ENCODE measurements at places on chromosomes 5 and 9.

DNA sequence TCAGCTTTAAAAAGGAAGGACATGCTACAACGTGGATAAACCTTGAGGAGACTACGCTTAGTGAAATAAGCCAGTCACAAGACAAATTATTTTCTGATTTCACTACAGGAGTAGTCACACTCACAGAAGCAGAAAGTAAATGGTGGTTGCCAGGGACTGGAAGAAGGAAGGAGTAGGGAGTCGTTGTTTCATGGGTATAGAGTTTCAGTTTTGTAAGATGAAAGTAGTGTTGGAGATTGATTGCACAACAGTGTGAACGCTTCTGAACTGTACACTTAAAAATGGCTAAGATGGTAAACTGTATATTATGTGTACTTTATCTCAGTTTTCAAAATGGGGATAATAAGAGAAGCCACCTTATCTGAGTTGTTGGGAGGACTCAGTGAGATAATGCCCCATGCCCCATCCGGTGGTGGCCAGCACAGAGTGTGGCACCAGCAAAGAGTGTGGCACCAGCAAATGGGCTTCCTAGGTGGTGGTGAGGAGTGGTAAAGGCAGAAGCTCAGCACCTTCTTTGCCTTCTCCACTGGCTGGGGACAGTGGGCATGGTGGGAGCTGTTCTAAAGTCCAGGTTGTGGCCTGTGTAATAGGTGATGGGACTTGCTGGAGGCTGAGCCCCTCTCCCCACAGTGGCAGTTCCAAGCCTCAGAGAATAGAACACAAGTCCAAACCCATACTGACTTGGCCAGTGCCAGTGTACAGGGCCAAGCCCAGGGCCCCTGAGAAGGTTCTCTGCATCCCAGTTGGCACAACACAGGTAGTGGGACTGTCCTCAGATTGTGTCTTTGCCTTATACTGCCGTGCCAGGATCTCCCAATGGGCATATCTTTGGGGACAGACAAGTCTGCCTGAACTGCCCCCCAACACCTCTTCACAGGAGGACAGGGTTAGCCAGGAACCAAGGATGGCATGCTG lies 4.4 kb downstream of the SLC22A4 start:
- DNase-seq: no peak

DNA sequence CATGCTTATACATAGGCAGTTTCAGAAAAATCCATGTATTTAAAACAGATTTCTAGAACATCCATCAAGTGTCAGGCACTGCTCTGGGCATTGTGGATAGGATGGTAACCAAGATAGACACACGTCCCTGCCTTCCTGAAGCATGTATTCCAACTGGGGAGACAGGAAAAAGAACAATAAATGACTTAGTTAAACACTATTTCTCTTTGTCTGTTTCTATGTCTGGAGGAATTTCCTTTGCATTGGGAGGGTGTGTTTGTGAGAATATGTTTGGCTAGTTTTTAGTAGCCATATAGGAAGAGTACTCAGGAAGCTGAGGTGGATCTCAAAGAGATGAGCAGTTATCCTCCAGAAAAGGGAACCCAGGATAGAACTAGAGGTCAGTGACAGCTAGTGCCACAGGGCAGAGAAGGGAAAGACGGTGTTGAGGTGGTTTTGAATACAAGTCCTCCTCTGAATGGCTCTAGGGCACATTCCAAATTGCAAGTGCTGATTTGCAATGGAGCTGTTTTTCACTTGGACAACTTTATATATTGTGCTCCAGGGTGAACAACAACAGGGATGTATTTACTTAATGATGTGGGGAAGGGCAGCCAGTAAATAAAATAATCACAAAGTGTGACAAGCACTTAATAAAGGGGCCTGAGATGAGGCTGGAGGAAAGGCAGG lies 144.7 kb upstream of the SHB start:
- no peak for DNase-seq

GRCh38 chr5:110008131-110008530 lies 318.4 kb downstream of the MAN2A1 start:
- DNase-seq: no peak

DNA sequence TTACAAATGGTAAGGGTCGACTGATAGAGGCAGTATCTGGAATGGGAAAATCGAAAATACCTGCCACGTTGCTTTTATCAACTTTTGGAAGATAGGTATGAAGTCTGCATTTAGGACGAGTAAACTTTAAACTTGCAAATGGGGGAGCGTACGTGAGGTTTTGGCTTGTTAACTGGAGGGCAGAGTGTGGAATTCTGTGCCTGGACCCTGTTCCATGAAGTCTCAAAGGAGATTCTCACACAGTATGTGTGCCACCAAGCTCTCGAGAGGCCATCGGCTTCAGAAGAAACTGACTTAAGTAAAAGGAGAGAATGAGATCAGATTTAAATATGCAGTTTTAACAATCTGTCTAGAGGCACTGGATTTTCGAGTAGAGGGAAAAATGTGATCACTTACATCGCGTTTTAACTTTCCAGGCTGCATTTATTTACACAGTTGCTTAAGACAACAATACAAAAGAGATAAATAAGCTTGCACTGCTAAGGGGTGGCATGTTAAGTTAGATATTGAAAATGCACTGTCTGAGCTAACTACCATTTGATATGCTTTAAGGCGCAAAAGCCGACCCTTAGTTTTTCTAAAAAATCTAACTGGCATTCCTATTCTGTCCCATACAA lies 401.6 kb downstream of the EBF1 start:
- DNase-seq: no peak

- DNase-seq: no peak
These were observed 244.4 kb upstream of the RAI14 start for GRCh38 chr5:34411470-34412346.

- DNase-seq: peak; percentile 49
These were observed 1.8 kb downstream of the LPCAT1 start for GRCh38 chr5:1521671-1522600.

DNA sequence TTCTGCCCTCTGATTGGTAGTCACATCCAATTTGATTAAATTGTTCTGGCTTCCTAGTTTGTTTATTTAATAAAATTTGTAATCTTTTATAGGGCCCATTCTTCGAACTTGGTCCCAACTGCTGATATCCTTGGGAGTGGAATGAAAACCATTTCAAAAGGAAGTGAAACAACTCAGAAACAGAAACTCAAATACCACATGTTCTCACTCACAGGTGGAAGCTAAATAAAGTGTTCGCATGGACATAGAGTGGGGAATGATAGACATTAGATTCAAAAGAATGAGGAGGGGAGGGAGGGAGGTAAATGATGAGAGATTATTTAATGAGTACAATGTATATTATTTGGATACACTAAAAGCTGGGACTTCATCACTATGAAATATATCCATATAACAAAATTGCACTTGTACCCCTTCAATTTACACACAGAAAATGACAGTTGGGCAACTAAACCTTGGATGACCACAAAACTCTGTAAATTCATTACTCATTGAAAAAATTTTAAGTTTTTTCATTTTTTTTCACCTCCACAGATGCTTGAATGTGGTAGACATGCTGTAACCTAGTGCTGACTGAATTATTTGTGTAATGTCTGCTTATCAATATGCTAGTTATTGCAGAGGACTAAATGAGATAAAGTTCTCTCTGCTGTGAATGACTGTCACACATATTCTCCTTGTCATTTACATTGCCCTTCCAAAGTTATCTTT lies 16.0 kb downstream of the ATP10B start:
- DNase-seq: no peak

Data from non-pigmented ciliary epithelial cell (primary cell).